ENCODE measurements at places on chromosomes 2 and 18. TPM values are rescaled to one million over a fixed set of nuclear protein-coding genes. Genes with fewer than 3 reads are reported as not detected.

DNA sequence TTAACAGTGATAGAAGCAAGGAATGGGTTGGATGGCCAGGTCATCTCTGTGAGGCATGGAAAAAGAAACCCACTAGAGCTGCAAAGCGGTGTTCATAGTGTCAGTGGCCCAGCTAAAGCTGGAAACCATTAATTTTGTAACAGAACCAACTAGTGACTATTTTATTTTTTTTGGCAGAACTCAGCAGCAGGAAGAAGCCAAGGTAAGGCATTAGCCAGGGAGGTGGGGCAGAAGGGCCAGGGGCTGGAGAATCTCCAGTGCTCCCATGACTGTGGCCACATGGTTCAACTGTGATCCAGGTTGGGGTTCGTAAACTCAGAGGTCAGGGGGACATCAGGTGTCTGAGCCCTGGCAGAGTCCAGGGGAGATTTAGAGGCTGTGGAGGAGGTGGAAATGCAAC is 25.9 kb upstream of the YES1 start:
- no peak for DNase-seq

- no peak for DNase-seq
Observed at GRCh38 chr18:71784777-71785176, 759.4 kb downstream of the CBLN2 start.

IL36A gene
- total RNA-seq = not detected

- no peak for DNase-seq
Observed at GRCh38 chr18:4198956-4199355, 256.2 kb downstream of the DLGAP1 start.

DNA sequence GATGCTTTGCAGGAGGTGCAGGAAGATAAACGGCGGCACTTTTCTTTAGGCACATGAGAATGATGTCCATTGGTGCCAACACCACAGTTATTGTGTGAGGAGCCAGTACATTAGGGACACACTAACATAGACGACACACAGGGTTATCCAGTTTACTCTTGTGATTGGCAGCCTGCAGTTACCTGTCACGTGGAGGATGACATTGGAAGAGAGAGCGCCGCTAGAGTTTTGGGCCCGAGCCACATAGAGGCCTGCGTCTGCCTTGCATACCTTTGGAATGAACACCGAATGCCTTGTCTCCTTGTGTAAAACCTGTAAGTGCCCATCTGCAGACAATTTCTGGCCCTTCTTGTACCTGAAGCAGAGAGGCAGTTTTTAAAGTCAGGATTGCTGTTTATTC is 26.9 kb upstream of the TTN start:
- no peak for DNase-seq

- DNase-seq = no peak
Observed at GRCh38 chr2:235073868-235074413, 122.1 kb downstream of the SH3BP4 start.

All from osteoblast (primary cell).